ENCODE measurements at places on chromosomes 7 and 10.

DNA sequence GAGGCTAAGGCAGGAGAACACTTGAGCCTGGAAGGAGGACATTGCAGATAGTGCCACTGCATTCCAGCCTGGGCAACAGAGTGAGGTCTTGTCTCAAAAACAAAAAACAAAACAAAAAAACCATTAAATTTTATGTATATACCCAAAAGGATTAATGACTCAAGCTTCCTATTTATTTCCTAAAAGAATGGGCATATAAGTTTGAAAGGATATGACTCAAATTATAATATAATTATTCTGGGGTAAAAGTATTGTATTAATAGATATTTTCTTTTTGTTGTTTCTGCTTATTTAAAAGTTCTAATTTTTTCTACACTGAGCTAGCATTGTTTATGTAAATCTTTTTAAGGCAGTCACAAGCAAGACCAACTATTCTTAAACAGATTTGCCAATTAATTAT, 42.2 kb upstream of the CABCOCO1 start:
- DNase-seq: no peak

DNA sequence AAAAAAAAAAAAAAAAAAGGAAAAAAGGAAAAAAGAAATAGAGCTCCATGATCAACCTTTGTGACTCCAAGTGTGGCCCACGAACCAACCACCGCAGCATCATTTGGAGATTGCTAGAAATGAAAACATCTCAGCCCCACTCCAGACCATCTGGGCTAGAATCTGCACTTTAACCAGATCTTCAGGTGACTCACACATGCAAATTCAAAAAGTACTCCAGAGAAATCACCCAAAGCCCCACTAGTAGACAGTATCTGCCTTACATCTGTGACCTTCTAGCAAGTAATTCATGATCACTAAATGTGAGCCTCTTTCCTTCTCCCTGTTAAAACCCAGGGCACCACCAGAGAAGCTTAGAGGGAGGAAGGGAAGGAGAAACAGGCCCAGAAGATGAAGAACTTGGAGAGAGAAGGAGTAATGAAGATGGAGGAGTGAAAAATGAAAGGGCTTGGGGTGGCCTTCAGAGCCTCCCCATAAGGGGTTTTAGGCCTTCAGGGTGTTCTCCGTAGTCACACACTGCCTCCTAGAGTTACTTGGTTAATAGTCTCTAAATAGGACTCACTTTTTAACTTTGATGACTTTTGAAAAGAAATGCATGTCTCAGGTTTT, 94.0 kb downstream of the SLC37A3 start:
- DNase-seq: no peak

GRCh38 chr10:106582291-106582690, 582.2 kb downstream of the SORCS1 start:
- no peak for DNase-seq

DNA sequence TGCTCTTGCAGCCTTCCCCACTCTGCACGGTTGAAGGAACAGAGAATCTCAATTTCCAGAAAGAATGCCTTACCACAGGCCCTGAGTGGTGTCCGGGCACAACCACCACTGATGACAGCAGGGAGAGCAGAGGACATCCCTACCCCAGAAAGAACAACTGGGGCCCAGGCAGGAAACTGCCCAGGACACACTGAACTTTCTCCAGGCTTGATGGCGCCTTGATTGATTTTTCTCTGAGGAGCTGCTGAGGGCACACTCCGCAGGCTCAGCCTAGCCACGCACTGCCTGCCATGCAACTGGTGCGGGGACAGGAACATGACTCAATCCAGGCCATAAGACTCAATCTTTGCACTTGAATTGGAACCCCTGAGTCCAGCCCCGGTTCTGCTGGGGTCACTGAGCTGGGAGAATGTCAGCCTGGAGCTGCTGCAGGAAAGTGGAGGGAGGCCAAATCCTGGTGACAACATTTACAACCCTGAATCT, 5.9 kb downstream of the AKR1B1 start:
- DNase-seq: no peak
